ENCODE measurements at places on chromosomes 2 and 18.
A peak's percentile ranks its signal among the peaks of the same experiment; 100 is the strongest.

GRCh38 chr2:181760521-181760920 is 80.2 kb upstream of the NEUROD1 start:
- no peak for DNase-seq

DNA sequence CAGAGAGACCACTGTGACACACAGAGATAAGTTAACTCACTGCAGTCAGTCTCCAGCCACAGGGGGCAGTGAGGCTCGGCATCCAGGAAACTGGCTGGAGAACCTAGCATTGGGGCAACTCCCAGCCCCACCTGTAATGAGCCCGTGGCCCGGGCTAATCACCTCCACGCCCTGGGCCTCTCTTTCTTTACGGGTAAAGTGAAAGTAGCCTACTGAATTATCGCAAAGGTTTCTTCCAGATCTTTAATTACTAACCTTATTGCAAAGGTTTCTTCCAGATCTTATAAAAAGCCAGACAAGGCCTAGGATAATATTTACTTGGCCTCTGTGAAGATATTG is 45.7 kb upstream of the ACAA2 start:
- no peak for DNase-seq

DNA sequence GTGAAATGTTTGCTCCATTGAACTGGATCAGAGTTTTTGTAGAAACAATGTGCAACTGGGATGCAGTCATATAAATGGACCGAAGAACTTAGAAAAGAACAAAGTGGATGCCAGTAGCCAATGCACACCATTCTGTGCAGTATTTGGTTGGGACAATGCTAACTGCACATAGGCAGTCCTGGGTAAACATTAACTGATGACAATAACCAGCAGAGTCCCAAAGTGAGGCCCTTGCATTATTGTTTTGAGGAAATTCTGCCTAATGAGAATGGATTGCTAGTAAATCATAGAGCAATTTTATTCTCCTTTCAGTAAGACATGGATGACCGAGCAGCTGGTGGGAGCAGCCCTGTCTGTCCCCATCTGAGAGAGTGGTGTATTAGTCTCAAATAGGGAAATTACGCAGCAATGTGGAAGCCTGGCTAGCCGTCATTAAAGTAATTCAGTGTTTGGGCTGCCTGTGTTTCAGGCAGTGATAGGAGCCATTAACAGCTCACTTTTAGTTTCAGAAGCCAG is 94.9 kb downstream of the KCTD1 start:
- DNase-seq: no peak

GRCh38 chr2:227207573-227207972 is 43.1 kb downstream of the COL4A3 start:
- DNase-seq: no peak

DNA sequence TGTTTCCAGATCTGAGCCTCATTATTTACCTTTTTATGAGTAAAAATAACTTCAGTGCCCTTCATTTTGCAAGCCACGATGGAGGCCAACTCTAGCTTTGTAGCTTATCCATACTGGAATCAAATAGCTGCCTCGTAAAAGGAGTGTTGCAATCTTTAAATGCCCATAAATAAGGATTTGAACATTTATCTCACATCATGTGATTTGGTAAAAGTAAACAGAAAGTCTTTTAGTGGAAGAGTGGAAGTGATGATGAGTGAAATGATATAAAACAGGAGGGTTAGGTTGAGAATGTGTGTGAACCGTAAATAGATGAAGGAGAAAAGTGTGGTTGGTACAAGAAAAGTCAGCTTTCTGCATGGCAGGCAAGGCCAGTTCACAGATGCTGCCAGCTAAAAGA is 348.9 kb downstream of the OSR1 start:
- no peak for DNase-seq

DNA sequence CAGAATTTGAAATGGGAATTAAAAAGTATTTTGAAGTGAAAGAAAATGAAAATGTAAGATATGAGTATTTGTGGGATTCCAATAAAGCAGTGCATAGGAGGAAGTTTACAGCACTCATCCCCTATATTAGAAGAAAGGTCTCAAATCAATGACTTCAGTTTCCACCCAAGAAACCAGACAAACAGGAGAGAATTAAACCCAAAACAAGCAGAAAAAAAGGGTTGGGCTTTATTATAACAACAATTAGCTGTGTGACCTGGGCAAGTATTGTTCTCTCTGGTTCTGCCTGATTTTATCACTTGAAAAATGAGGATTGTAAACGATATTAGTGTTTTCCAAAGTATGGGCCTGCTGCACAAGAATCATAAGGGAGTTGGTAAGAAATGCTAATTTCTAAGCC is 18.3 kb upstream of the LYPD6 start:
- DNase-seq: no peak

DNA sequence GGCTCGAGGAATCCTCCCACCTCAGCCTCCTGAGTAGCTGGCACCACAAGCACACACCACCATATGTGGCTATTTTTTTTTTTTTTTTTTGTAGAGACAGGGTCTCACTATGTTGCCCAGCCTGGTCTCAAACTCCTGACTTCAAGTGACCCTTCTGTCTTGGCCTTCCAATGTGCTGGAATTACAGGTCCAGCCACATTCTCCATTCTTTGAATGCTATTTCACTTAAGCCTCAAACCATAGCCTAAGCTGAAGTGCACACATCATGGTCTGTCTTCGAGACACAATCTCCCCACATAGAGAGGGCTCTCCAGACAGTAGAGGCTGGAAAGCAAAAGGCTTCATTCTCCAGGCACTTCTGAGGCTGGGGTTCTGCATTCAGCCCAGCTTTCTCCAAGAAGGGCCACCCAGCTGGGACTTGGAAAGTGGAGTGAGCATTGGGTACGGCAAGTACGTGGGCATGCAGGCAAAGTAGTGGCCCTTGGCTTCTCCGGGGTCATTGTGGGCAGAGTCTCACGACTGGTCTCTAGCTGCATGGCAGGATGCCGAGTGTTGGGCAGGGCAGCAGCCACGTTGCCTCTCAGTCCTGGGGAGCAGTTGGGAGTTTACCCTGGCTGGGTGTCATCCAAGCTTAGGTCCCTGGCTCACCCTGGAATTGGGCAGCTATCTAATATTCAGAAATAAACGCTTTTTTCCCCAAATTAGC is 78.2 kb upstream of the SMAD7 start:
- no peak for DNase-seq

DNA sequence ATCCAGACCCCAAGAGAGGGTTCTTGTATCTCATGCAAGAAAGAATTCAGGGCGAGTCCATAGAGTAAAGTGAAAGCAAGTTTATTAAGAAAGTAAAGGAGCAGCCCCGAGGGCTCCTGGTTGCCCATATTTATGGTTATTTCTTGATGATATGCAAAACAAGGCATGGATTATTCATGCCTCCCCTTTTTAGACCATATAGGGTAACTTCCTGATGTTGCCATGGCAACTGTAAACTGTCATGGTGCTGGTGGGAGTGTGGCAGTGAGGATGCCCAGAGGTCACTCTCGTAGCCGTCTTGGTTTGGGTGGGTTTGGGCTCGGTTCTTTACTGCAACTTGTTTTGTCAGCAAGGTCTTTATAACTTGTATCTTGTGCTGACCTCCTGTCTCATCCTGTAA is 750.2 kb upstream of the FANCL start:
- DNase-seq: no peak

- no peak for DNase-seq
Observed at GRCh38 chr2:33636001-33636400, 36.9 kb upstream of the FAM98A start.

- DNase-seq: no peak
Observed at GRCh38 chr18:30987467-30988241, 54.9 kb downstream of the DSC3 start.

GRCh38 chr2:237471438-237472186 is 15.4 kb upstream of the MLPH start:
- peak; percentile 32 for DNase-seq

DNA sequence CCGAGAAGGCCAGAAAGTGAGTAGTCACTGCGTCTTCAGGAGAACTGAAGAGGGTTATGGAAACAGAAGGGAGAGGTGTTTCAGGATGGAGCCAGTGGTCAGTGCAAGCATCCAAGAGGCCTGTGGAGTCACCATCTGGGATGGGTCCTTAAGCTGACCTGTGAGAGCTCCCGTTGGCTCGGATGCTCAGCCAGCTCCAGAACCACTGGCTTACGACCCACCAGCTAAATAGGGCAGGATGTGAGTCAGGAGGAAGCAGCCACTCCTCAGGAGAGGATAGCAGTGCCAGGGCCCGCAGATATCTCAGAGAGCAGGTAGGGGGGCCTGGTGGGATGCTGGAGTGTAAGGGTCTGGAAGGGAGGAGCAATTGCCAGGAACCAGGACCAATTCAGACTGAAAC is 63.1 kb upstream of the B3GNT7 start:
- DNase-seq: no peak

GRCh38 chr2:68714866-68715265 is 19.7 kb upstream of the ARHGAP25 start:
- no peak for DNase-seq

DNA sequence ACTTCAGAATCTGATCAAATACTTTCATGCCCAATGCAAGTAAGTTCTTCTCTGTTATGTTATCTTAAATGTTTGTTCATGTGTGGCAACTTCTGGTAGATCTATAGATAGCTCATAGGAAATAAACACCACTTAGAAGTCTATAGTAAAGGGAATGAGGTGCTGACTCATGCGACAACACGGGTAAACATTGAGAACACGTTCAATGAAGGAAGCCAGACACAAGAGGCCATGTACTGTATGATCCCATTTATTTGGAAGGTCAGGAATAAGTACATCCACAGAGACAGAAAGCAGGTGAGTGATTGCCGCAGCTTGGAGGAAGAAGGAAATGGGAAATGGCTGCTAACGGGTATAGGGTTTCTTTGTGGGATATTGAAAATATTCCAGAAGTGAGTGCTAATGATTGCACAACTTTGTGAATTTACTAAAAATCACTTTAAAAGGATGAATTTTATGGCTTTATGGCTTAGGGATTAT is 95.4 kb downstream of the ITGB1BP1 start:
- no peak for DNase-seq

GRCh38 chr2:60553495-60554073 is at the start of gene BCL11A:
Gene BCL11A (minus strand): TSS chr2:60553654. CDS start chr2:60553270, 384 bp downstream.
- DNase-seq: no peak

GRCh38 chr18:23115683-23116096 is 19.6 kb upstream of the CABLES1 start:
- DNase-seq: no peak

DNA sequence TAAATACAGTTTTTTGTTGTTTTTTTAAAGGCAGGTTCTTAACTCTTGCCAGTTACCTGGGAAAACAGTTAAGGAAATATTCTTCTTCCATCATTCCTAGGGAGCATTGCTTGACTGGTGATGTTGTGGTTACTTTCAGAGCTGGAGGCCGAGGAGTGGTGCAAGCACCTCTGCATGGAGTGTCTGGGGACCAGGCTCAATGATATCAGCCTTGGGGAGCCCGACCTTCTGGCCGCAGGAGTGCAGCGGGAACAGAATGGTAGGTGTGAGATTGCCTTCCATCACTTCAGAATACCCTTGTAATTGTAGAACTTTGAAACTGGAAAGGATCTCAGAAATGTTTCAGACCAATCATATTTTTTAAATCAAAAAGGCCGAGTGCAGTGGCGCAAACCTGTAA is 270.1 kb downstream of the CD226 start:
- DNase-seq: no peak

DNA sequence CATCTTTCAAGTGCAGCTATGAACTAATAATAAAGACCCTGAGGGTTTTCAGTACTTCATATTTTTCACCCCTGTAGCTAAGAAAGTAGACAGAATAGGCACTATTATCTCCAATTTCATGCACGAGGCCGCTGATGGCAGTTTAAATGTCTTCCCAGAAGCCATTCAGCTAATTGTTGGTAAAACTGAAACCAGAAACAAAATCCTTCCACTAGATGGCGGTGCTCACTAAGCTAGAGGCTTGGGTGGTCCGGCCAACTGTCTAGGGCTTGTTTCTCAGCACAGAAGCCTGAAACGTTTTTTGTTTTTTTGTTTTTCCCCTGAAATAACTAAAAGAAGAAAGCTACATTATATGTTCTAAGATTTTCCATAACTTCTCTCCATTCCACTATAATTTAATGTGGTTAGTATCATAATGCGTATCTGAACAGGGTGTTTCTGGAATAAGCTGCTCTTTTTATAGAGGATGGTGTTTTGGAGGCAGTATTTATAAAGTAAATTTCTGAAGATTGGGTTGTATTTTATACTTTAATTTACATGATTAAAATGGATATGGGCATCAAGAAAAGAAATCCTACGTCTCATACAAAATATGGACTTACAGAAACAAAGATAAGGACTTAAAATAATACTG is 159.4 kb downstream of the PIK3C3 start:
- peak; percentile 43 for DNase-seq

DNA sequence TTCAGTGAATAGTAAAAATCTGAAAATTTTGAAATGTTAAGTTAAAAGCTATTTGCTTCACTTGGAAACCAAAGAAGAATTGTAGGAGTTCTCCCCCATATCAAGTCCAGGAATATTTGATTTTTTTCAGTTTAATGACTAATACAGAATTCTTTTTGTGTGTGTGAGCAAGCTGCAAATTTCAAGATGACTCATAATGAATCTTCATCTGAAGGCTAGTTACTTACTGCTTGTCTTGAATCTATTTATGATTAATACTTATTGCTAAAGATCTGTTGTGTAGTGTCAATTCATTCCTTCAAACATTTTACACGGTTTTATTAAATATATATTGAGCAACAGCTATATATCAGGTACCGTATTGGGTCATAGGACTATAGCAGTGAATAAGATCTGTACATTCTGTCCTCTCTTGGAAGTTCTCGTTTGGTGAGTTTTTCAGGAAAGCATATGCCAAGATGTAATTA is 47.8 kb upstream of the CAVIN2 start:
- DNase-seq: no peak

- DNase-seq: no peak
Observed at GRCh38 chr2:44866152-44866551, 75.3 kb upstream of the SIX3 start.

DNA sequence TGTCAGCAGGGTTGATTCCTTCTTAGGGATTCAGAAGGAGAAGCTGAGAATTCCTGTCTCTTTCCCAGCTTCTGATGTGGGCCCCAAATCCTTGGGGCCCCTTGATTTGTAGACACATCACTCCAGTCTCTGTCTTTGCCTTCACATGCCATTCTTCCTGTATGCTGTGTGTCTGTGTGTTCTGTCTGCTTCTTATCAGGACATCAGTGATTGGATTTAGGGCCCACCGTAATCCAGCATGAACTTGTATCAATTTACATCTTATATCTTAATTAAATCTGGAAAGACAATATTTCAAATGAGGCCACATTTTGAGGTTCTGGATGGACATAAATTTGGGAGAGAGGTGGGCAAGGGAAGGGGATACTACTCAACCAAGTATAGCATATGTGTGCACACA is 9.7 kb downstream of the NEUROD1 start:
- DNase-seq: no peak

DNA sequence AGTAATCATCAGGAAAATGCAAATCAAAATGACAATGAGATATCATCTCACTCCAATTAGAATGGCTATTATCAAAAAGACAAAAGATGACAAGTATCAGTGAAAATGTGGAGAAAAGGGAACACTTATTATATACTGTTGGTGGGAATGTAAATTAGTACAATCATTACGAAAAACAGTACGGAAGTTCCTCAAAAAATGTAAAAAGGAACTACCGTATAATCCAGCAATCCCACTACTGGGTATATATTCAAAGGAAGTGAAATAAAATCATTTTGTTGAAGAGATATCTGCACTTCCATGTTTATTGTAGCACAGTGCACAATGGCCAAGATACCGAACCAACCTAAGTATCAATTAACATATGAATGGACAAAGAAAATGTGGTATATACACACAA is 52.4 kb upstream of the TEX51 start:
- no peak for DNase-seq

Measured in activated naive CD4-positive, alpha-beta T cell treated with Interleukin-2 at 50 U/mL for 16 hours (primary cell).